ENCODE measurements at places on chromosomes 5 and 9. TPM values are rescaled to one million over a fixed set of nuclear protein-coding genes. Genes with fewer than 3 reads are reported as not detected.

The TSC1 gene
- 29.1 TPM for total RNA-seq

The PCSK5 gene
- total RNA-seq: 1.5 TPM

The IL5 gene
- 113 TPM for total RNA-seq

The VAV2 gene
- 8.6 TPM for total RNA-seq

The KCNN2 gene
- total RNA-seq: not detected

GRCh38 chr5:1553539-1554409 is 30.0 kb upstream of the LPCAT1 start:
- H3K27me3 ChIP-seq: no peaks in the 10 kb centered on the region
- H3K4me3 ChIP-seq: no peak overlapping the region
- no peak overlapping the region for H3K27ac ChIP-seq
- no peaks in the 10 kb centered on the region for H3K36me3 ChIP-seq
- no peaks in the 10 kb centered on the region for H3K4me1 ChIP-seq

- H3K4me1 ChIP-seq: peaks cover 12% of the 10 kb centered on the region
- H3K27me3 ChIP-seq: no peaks in the 10 kb centered on the region
- H3K4me3 ChIP-seq: no peak overlapping the region
- no peak for DNase-seq
- peaks cover 86% of the 10 kb centered on the region for H3K36me3 ChIP-seq
These were observed 59.6 kb downstream of the SPTLC1 start for GRCh38 chr9:92055624-92056023.

GRCh38 chr5:14700478-14701436 is 36.2 kb downstream of the OTULIN start:
- no peaks in the 10 kb centered on the region for H3K27me3 ChIP-seq
- DNase-seq: no peak
- peaks cover 88% of the 10 kb centered on the region for H3K36me3 ChIP-seq
- H3K4me1 ChIP-seq: peaks cover 75% of the 10 kb centered on the region
- no peak overlapping the region for H3K4me3 ChIP-seq

- DNase-seq: no peak
- H3K4me3 ChIP-seq: no peak overlapping the region
- H3K36me3 ChIP-seq: no peaks in the 10 kb centered on the region
- H3K27me3 ChIP-seq: peaks cover 4% of the 10 kb centered on the region
These were observed 62.6 kb downstream of the PLAC8L1 start for GRCh38 chr5:146042628-146043279.

- no peak for DNase-seq
- no peak overlapping the region for H3K4me3 ChIP-seq
- H3K27me3 ChIP-seq: peaks cover 1% of the 10 kb centered on the region
- no peak overlapping the region for H3K27ac ChIP-seq
- H3K4me1 ChIP-seq: no peaks in the 10 kb centered on the region
These were observed 326.6 kb downstream of the EBF1 start for GRCh38 chr5:158773161-158773560.

DNA sequence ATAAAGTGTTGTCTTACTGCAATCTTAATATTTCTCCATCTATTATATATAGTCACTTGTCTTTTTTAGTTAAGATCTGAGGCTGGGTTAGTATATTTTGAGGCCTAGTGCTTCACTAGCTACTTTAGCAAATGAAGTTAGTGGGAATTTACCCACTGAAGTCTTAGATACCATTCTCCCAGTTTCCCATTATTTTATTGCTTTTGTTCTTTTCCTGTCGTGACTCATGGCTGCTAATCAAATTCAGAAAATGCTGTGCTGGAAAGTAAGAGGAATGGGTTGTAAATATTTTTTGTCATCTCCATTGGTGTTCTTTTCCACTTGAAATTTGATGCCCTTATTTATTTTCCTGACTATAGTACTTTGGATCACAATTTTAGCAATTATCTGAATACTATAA is 14.2 kb downstream of the TCERG1 start:
- H3K27ac ChIP-seq: no peak overlapping the region
- no peak overlapping the region for H3K4me3 ChIP-seq
- H3K36me3 ChIP-seq: peaks cover 84% of the 10 kb centered on the region
- peaks cover 22% of the 10 kb centered on the region for H3K4me1 ChIP-seq
- no peaks in the 10 kb centered on the region for H3K27me3 ChIP-seq

GRCh38 chr5:62197697-62198096 is 108.3 kb upstream of the KIF2A start:
- H3K27me3 ChIP-seq: peaks cover 11% of the 10 kb centered on the region
- DNase-seq: no peak
- no peak overlapping the region for H3K27ac ChIP-seq
- no peak overlapping the region for H3K4me3 ChIP-seq
- H3K4me1 ChIP-seq: peaks cover 13% of the 10 kb centered on the region
- no peaks in the 10 kb centered on the region for H3K36me3 ChIP-seq

DNA sequence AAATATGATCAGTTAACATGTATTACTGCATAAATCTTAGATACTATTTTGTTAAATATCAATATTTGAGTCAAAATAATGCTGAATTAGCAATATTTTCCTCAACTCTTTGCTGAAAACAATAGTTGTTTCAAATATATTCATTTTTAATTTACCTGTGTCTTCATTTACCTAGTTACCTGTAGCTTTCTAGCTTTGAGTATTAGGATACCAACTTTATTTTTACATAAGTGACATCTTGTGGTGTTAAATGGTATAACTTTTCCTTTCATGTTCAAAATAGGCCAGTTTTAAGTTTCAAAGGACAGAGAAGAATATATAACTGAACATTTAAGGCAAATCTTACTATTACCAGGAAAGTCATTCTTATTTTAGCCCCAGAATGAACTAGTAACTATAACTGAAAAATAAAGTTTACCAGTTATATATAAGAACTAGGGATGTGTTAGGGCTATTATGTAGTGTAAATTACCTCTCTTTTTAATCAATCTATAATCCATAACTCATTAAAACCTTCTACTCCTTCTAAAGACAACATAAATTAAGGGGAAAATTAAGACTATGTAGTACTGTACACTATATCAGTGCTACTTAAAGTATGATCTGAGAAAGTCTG is 25.3 kb downstream of the AP3B1 start:
- no peak overlapping the region for H3K27ac ChIP-seq
- no peaks in the 10 kb centered on the region for H3K4me1 ChIP-seq
- peaks cover 18% of the 10 kb centered on the region for H3K36me3 ChIP-seq

DNA sequence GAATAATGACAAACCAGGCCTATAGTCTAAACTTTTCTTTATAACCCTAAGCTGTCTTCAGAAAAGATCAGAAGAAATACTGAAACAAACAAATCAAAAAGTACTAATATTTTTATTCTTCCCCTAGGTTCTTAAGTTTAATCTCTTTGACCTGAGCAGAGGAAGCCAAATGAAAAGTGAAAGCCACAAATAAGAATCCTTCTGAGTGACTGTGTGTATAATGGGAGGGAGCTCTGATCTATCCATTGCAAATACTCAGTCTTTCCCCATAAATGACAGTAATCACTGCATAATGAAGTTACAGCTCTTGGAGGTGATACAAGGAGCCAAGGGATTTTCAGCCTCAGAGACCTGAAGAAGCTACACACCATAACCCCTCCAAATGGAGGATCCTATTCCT is 126.9 kb upstream of the ATP10B start:
- no peak for DNase-seq
- no peak overlapping the region for H3K27ac ChIP-seq
- no peak overlapping the region for H3K4me3 ChIP-seq
- H3K36me3 ChIP-seq: no peaks in the 10 kb centered on the region
- H3K4me1 ChIP-seq: no peaks in the 10 kb centered on the region

DNA sequence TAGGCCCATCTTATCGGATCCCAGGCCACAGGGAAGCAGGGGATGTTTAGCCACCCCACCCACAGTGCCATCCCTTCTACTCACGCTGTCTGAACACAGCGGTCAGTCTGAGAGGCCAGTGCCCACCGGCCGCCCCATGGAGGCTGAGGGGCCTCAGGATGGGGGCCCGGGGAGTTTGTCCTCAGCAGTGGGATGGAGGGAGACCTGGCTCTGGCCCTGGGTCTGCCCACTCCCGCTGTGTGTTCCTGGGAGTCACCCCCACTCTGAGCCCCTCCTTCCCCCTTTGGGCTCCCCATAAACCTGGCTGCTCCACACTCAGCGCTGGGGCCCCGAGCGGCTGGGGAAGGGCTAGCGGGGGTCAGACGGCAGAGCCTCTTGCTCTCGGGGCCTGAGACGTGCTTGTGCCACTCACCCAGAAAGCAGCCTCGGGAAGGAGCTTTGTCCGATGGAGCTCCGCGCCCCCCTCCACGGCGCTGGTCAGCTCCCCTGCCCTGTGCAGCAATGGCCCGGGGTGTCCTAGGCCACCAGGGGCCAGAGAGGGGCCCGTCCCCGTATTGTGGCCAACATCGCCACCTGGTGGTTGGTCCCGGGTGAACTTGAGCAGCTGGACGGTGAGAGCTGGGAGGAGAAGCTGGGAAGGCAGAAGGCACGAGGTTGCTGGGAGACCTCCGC is 10.9 kb upstream of the LAMC3 start:
- H3K4me1 ChIP-seq: no peaks in the 10 kb centered on the region
- peaks cover 2% of the 10 kb centered on the region for H3K27me3 ChIP-seq
- H3K4me3 ChIP-seq: no peak overlapping the region

DNA sequence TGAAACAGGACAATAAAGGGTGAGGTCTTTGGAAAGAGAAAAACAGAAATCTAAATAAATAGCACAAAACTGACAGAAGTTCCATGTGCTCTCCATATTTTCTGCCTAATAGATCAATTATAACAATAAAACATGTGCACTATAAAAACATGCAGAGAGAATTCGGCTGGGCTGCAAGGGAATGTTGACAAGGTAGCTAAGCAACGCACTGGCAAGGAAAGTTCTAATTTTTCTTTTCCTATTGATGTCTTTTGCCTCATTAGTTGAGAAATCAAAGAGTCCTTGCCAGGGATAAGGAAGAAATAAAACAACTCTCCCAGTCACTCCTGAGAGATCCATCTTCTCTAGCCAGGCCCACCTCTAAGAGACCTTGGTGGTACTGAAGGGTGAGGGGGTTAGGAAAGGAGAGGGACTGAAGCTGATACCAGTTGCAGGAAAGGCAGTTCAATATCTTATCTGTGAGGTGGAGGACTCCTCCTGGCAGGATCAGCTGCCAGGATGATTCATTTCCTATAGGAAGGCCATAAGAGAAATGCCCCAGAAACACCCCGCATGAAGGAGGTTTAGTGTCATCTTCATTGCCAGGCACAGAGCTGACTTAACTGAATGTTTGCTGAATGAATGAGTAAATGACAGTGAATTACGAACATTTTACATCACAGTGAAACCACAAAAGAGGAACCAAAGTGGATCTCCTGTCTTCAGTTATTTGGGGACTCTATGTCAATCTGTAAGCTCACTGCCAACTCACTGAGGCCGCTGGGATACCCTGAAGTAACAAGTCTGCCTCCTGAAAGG is 63.7 kb upstream of the IFNK start:
- no peaks in the 10 kb centered on the region for H3K27me3 ChIP-seq
- no peaks in the 10 kb centered on the region for H3K4me1 ChIP-seq
- no peaks in the 10 kb centered on the region for H3K36me3 ChIP-seq
- no peak overlapping the region for H3K4me3 ChIP-seq

GRCh38 chr5:2861605-2862004 is 110.1 kb upstream of the IRX2 start:
- H3K27ac ChIP-seq: no peak overlapping the region
- no peaks in the 10 kb centered on the region for H3K27me3 ChIP-seq
- no peaks in the 10 kb centered on the region for H3K4me1 ChIP-seq
- no peak for DNase-seq
- no peak overlapping the region for H3K4me3 ChIP-seq

GRCh38 chr5:172377856-172378255 is 76.5 kb downstream of the SH3PXD2B start:
- no peak overlapping the region for H3K27ac ChIP-seq
- no peaks in the 10 kb centered on the region for H3K36me3 ChIP-seq
- H3K4me3 ChIP-seq: no peak overlapping the region
- no peaks in the 10 kb centered on the region for H3K27me3 ChIP-seq
- no peaks in the 10 kb centered on the region for H3K4me1 ChIP-seq

GRCh38 chr5:62718324-62718723 is 139.7 kb downstream of the LRRC70 start:
- no peaks in the 10 kb centered on the region for H3K36me3 ChIP-seq
- H3K27ac ChIP-seq: no peak overlapping the region
- H3K4me3 ChIP-seq: no peak overlapping the region
- H3K27me3 ChIP-seq: peaks cover 19% of the 10 kb centered on the region
- no peak for DNase-seq
- no peaks in the 10 kb centered on the region for H3K4me1 ChIP-seq

- no peak within 1 kb of the TSS for H3K4me3 ChIP-seq
- peaks cover 4% of the 10 kb centered on the region for H3K4me1 ChIP-seq
- no peak within 1 kb of the TSS for H3K27ac ChIP-seq
- peaks cover 86% of the 10 kb centered on the region for H3K27me3 ChIP-seq
- no peak for DNase-seq
These were observed at the start of gene NEUROG1 for GRCh38 chr5:135535820-135536801. TSS of gene NEUROG1 (minus strand) at chr5:135535964. CDS start at chr5:135535690, 274 bp downstream.

- H3K4me1 ChIP-seq: peaks cover 52% of the 10 kb centered on the region
- peak overlapping the region; percentile 22 for H3K27ac ChIP-seq
- DNase-seq: no peak
- no peak overlapping the region for H3K4me3 ChIP-seq
- no peaks in the 10 kb centered on the region for H3K27me3 ChIP-seq
These were observed 79.3 kb downstream of the ST8SIA4 start for GRCh38 chr5:100823812-100824211.

DNA sequence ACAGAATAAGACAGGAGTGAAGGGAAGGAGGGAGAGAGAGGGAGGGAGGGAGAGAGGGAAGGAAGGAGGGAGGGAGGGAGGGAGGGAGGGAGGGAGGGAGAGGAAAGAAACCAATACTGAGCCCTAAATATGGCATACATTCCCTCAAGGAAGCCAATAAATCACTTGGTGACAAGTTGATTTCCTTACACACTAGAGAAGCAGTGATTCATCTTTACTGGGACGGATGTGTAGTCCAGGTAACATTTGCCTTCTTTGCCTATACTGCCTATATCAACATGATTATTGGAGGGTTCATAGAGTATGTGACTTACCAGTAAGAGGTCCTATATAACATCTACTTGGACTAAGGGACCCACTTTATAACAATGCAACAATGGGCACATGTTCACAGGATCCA is 83.2 kb downstream of the TRIM36 start:
- no peaks in the 10 kb centered on the region for H3K4me1 ChIP-seq
- H3K36me3 ChIP-seq: no peaks in the 10 kb centered on the region
- no peak overlapping the region for H3K4me3 ChIP-seq
- peaks cover 13% of the 10 kb centered on the region for H3K27me3 ChIP-seq

- peak overlapping the region; percentile 63 for H3K4me3 ChIP-seq
- H3K4me1 ChIP-seq: peaks cover 36% of the 10 kb centered on the region
- no peaks in the 10 kb centered on the region for H3K36me3 ChIP-seq
These were observed 5.9 kb upstream of the EGR1 start for GRCh38 chr5:138459311-138459933.

- H3K36me3 ChIP-seq: no peaks in the 10 kb centered on the region
- H3K27me3 ChIP-seq: no peaks in the 10 kb centered on the region
- no peaks in the 10 kb centered on the region for H3K4me1 ChIP-seq
- H3K27ac ChIP-seq: no peak overlapping the region
- DNase-seq: no peak
- H3K4me3 ChIP-seq: no peak overlapping the region
These were observed 377.0 kb downstream of the TLE1 start for GRCh38 chr9:81312346-81312745.

DNA sequence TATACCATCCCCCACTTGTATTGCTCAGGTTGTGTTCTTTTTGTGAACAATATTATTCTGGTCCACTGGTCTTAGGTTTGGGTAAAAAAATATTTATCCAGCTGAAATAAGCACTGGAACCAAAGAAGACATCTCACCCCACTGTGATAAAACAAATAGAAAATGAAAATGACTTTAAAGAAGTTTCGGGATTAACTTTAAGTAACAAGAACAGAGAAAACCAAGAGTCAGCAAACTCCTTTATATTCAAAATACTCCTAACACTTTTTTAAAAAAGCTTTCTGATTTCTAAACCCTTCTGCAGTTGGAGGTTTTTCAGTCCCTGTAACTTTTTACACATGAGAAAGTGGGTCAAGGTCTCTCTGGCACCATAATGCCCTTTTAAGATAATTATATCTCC is 273.9 kb upstream of the CDH10 start:
- DNase-seq: no peak
- no peaks in the 10 kb centered on the region for H3K27me3 ChIP-seq
- H3K27ac ChIP-seq: no peak overlapping the region
- no peaks in the 10 kb centered on the region for H3K36me3 ChIP-seq
- H3K4me1 ChIP-seq: no peaks in the 10 kb centered on the region
- no peak overlapping the region for H3K4me3 ChIP-seq
